ENCODE measurements at places on chromosomes 2 and 18. TPM values are rescaled to one million over a fixed set of nuclear protein-coding genes. Genes with fewer than 3 reads are reported as not detected.

GRCh38 chr18:11957636-11958035 lies 23.7 kb upstream of the IMPA2 start:
- no peak for DNase-seq

GRCh38 chr2:136891100-136891499 lies 125.8 kb downstream of the THSD7B start:
- no peak for DNase-seq

- DNase-seq = no peak
Observed at GRCh38 chr2:179098080-179098689, 48.2 kb upstream of the CCDC141 start.

GRCh38 chr18:76720683-76721082 lies 101.7 kb upstream of the ZNF236 start:
- no peak for DNase-seq

GRCh38 chr2:167833294-167833693 lies 414.1 kb downstream of the STK39 start:
- no peak for DNase-seq

- no peak for DNase-seq
Observed at GRCh38 chr2:42168459-42169099, 574 bp upstream of the EML4 start.

DNA sequence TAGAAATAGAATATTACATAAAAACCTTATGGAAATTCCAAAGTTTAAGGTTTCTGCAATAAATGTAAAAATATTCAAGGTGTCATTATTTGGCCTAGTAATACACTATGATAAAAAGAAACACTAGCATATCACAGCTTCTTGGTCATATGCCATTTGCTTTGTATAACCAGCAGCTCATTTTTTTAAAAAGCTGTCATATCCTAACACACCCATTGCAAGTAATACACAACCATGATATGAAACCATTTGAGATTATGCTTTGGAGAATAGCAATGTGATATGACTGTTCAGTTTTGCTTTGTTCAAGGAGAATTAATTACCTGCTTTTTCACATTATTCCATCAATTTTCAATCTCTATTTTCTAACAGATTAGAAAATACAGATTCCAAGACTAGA lies 149.0 kb downstream of the IKZF2 start:
- DNase-seq = no peak

POTEC gene
- not detected for total RNA-seq
